ENCODE measurements at places on chromosomes 12 and 14.

DNA sequence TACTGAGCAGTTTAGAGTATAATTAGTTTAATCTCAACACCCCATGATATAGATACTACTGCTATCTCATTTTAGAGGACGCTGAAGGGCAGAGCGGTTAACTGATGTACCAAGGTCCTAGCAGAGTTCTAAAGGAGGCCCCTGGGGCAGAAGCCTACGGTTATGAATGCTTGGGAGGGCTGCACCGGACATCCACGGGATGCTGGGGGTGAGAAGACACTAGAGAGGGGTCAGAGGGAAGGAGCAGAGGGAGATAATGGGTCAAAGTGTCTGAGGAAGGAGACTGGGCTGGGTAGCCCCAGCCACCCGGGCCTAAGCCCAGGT is 1.6 kb upstream of the ACTR6 start:
- DNase-seq, result no peak

GRCh38 chr12:94427501-94428381 is 31.9 kb downstream of the CEP83 start:
- DNase-seq, result no peak

DNA sequence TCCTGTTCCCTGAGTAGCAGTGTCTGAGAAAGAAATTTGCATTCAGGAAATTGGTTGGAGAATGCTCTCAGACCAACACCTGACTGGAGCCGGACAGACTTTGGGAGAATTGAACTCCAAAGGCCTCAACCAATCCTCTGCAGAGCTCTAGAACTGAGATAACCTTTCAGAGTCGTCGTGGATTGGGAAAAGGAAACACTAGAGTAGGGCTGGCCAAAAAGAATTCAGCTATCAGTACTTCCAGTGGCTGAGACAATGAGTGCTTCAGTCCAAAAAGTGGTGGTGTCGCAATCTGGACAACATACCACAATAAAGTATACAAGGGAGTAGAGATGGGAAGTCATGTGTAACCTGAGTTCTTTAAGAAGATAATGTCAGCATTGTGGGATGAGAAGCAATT is 377.1 kb downstream of the SLC16A7 start:
- DNase-seq, result no peak

GRCh38 chr14:75230140-75230792 is 48.4 kb upstream of the FOS start:
- peak; percentile 48 for DNase-seq

DNA sequence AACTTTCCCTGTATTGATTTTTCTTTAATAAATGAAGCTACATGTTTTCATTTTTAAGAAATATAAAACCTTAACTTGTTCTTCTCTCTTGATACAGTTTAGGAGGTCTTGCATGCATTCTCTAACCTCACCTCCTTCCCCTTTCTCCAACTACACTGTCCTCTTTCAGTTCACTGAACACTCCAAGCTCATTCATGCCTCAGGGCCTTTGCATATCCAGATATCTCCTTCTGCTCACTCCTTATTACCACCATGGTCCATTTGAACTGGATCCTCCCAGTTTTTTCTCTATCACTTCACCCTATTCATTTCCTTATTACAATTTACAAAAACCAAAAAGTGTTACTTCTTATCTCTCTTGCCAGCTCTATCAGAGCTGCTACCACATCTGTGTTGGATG is 242.9 kb upstream of the PLEKHG7 start:
- DNase-seq, result no peak
